ENCODE measurements at places on chromosomes 7 and 10. TPM values are rescaled to one million over a fixed set of nuclear protein-coding genes. Genes with fewer than 3 reads are reported as not detected.

The NPSR1 gene
- not detected for total RNA-seq

The GNGT1 gene
- not detected for total RNA-seq

The CROT gene
- total RNA-seq: 17.3 TPM

The DNAJC30 gene
- total RNA-seq: 2.0 TPM

The FAM131B gene
- total RNA-seq: 0.56 TPM

The CDHR1 gene
- 1.5 TPM for total RNA-seq
